Stimulated activated CD4-positive, alpha-beta T cell treated with anti-CD3 and anti-CD28 coated beads, Interleukin-2, amount 100 ng/mL, for 24 hours (primary cell): ENCODE measurements at places on chromosomes 3 and 15.

DNA sequence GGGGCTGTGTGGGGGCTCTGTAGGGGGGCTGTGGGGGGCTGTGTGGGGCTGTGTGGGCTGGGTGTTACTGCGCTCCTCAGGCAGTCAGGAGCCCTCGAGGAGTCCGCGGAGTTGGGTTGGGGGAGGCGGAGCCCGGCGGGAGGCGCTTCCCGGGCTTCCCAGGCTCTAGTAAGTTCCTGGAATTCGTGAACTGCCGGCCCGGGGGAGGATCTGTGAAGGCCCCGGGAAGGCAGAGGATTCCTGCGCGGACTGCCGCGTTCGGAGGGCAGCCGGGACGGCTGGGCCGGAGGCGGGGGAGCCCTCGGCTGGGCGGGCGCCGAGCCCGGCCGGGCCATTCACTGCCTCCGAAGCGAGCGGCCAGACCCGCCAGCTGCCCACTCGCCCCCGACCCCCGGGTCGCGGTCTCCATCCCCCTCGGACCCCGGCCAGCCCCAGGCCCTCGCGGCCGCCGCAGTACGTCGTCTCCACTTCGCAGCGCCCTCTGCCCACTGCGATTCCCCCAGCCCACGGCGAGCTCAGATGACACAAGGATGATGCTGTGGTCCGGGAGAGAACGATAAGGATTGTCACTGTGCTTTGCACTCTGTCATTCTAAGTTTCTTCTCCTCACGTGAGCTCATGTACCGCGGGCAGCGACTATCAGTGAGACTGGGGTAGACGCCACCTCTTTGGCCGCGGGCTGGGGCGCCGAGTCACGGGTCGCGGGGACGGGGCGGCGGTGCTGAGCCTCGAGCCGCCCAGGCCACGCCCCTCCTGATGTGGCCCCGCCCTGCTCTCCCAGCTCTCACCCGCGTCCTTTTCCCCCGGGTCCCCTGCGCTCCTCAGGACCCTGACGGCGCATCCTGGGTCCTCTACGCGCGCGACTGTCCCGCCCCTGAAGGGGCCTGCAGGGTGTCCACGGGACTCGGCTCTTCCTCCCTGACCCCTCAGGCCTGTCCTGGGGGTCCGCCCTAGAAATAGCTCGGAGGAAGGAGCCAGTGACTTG, 65.3 kb downstream of the KLF13 start:
- DNase-seq = peak; percentile 90

DNA sequence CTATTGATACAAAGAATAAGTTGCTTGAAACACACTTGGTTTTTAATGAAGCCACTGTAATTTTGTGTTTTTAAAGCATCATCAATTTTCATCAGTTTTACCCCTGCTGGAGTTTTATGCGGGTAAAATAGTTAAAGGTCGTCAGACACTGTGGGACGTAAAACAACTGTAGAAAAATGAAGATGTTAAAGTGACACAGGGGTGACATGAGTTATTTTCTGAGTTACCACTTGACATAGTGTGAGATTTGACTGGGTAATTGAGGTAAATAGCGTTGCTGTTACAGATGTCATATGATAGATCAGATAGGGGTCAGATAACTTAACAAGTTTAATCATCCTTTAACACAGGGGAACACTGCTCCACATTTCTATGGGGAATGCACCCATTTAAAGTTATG, 297.6 kb downstream of the CHL1 start:
- DNase-seq = no peak

GRCh38 chr3:31934018-31934417, 47.0 kb downstream of the OSBPL10 start:
- no peak for DNase-seq

GRCh38 chr15:40863660-40864270, 10.3 kb downstream of the RHOV start:
- no peak for DNase-seq

- DNase-seq = no peak
These were observed 7.8 kb downstream of the BLOC1S6 start for GRCh38 chr15:45594835-45595530.

DNA sequence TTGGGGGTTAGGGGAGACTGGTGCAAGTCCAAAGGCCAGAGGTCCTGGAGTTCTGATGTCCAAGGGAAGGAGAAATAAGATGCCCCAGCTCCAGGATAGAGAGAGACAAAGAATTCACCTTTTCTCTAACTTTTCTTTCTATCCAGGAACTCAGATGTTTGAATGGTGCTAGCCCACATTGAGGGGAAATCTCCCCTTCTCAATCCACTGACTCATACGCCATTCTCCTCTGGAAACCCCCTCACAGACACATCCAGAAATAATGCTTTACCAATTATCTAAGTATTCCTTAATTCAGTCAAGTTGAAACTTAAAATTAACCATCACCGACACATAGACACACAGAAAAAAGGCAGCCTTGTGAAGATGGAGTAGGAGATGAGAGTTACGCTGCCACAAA, 1085.2 kb downstream of the NSUN3 start:
- no peak for DNase-seq

DNA sequence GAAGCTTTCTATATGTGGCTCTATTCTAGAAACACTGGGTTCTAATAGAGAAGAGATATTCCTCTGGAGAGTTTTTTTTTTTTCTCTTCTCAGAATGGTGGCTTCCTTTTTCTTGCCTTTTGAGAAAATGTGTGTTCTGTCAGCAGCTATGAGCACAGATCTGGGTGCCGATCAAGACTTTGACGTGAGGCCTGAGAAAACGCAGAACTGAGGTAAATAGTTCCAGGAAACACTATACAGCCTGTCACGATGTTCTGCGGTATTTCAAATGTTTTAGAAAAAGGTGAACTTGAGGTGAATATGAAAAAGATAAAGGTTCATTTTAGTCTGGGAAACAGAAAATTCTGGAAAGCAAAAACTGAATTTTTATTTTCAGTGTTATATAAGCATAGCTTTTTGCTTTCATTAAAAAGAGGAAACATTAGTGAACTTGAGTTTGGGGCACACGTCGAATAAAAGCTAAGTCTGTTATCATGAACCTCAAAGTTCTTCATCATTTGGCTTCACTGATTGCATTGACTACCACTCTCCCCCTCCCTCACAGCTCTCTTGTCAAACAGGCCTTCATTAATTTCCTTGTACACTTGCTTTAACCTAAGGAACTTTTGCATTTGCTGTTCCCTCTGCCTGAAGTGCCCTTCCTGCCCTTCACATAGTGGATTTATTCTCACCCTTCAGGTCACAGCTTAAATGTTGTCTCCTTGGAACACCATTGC, 265.1 kb downstream of the NFKBIZ start:
- no peak for DNase-seq

- no peak for DNase-seq
These were observed 660.2 kb upstream of the LMCD1 start for GRCh38 chr3:7841451-7841850.

DNA sequence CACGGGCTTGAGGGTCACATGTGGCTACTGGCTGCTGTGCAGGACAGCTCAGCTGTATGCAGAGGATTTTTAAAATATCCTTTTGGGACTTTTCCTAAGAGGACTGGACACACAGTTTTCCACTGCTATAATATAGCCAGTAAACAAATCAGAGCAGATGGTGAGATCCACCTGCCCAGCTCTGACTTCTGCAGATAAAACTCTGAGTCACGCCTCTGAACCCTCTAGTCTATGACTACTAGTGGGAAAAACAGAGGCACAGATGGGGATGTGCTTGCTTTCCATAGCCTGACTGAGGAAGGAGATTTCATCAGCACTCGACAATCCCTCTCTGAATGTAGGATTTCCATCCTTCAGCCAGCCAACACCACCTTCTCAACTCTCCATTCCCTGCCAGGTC, 45.1 kb downstream of the COLQ start:
- DNase-seq = no peak

DNA sequence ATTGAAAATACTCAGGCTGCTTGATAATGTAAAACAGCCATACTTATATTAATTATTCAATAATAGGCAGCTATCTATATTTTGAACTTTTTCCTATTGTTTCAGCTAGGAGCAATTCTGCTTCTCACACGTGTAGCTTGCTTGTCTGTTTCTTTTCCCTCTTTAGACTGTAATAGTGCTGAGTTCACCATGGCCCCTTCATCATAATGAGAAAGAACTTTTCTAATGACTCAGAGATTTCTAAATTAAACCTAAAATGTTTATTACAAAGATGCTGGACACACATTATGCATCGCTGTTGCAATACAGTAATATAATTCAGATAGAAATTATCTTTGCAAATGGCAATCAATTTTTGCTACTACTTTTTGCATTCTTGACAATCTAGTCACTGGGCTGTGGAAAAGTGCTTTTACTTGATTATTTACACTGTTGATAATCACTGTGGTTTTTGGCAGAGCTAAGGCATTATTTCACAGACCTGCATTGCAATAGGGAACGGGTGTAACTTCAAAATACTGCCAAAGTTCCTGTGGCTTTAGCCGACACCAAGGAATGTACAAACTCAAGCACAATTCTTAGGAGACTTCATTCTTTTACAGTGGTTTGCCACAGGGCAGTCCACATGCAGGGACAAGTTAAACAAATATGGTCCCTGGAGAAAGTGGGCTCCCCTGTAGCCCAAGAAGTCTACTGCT, 281.0 kb upstream of the TBL1XR1 start:
- DNase-seq = no peak

GRCh38 chr3:58052373-58053273, 44.4 kb downstream of the FLNB start:
- peak; percentile 44 for DNase-seq

DNA sequence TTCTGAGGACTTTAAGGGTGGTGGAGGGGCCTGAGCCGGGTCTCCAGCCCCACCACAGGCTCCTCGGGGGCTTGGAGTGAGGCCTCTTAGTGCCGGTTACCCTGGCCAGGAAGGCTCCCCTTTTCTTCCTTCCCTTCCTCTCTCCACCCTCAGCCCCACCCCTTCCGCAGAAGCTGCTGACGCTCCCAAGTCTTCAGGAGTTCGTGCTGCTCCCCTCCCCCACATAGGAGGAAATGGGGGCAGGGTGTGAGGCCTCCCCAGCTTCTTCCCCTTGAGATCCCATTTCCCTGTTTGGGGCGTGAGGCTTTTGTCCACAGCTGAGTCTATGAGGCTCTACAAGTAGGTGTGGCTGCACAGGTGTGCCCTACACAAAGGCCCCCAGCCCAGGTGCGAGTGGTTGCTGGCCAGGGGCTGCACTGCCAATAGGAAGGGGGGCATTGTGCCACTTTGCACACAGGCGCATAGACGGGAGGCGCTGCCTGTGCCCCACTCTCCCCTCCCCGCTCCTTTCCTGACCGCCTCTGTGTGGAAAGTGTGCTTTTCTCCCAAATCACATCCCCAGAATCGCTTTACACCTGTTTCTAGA, 915 bp upstream of the CALML4 start:
- DNase-seq = no peak

- DNase-seq = no peak
These were observed 116.4 kb downstream of the OXSM start for GRCh38 chr3:25906132-25906906.

- DNase-seq = no peak
These were observed 25.1 kb downstream of the ALDH1L1 start for GRCh38 chr3:126155280-126155640.

DNA sequence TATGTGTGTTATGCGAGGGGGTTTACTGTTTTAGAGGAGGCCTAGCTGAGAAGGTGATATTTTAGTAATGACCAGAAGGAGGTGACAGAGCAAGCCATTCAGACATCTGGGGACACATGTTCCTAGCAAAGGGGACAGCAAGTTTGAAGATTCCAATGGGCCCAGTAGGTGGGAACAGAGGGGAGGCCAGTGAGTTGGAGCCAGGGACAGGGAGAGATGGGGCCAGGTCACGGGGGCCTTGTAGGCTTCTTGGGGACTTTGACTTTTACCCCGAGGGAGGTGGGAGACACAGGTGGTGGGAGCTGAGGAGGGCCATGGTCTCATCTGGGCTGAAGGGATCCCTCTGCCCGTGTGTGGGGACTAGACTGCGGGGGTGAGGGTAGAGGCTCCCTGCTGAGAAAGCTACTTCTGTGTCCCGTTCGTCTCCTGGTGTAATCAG, 72.5 kb downstream of the MGLL start:
- no peak for DNase-seq

DNA sequence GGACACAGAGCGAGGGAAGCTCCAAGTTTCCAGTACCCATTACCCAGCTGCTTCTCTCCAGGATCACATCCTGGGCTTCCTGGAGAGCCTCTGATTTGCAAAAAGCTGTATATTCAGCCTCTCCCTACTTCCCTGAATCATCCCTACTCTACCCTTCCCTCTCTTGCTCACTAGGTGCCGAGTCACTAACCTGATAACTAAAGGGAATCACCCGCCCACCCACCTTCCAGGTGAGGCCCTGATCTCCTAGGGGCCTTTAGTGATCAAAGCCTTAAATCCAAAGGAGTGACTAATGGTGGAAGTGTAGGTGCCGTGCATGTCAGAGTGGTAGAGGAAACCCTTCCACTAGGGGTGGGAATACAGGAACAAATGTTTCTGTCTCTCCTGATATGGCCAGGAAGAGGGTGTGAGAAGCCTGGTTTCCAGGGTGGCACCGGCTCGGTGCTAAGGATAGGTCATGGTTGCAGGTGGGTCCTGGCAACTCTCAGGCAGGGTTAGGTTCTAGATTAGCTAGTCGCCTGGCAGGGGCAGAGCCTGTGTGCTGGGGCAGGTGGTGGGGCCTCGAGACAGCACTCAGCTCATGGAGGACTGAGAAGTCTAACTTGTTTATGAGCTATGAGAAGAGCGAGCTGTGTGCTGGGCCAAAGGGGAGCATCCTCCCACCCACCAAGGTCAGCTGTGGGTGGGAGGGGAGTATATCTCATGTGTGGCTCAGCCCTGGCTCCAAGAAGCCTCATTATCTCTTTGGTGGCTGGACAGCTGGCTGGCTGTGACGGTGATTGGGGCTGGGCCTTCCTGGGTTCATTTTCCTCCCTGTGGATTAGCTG, 10.1 kb downstream of the SEMA7A start:
- no peak for DNase-seq

GRCh38 chr3:109224333-109224732, 87.8 kb downstream of the C3orf85 start:
- DNase-seq = no peak

- DNase-seq = no peak
These were observed 319.0 kb downstream of the MECOM start for GRCh38 chr3:169344465-169344864.

- DNase-seq = no peak
These were observed 62.3 kb upstream of the GATA2 start for GRCh38 chr3:128555098-128555825.

- DNase-seq = no peak
These were observed 9.2 kb downstream of the THBS1 start for GRCh38 chr15:39589815-39590644.

GRCh38 chr3:182671942-182672341, 121.4 kb upstream of the ATP11B start:
- DNase-seq = no peak
